ENCODE measurements at places on chromosomes 4 and X.

DNA sequence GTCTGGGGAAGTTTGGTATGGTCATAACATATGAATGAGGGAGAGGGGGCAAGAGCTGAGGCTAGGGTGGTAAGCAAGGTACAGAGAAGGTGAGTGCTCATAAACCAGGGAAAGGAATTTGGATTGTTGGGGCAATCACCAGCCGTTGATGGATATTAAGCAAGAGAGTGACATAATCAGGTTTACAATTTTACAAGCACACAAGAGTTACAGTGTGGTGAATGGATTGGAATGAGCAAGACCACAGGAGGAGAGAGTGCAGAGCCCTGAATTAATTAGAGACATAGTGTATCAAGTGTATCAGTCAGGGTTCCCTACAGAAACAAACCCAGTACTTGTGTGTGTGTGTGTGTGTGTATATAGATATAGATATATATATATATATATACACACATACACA is 18.7 kb upstream of the FMR1NB start:
- H3K4me1 ChIP-seq = no peaks in the 10 kb centered on the region
- peaks cover 3% of the 10 kb centered on the region for H3K27me3 ChIP-seq
- H3K27ac ChIP-seq = no peak overlapping the region
- H3K4me3 ChIP-seq = no peak overlapping the region
- no peak for DNase-seq

GRCh38 chr4:91170768-91171167 is 1043.6 kb downstream of the CCSER1 start:
- no peak overlapping the region for H3K27ac ChIP-seq
- H3K4me3 ChIP-seq = no peak overlapping the region
- no peaks in the 10 kb centered on the region for H3K4me1 ChIP-seq

GRCh38 chr4:47856713-47857112 is 18.8 kb upstream of the CORIN start:
- H3K4me3 ChIP-seq = no peak overlapping the region
- no peaks in the 10 kb centered on the region for H3K27me3 ChIP-seq
- H3K36me3 ChIP-seq = peaks cover 11% of the 10 kb centered on the region
- no peak overlapping the region for H3K27ac ChIP-seq
- no peak for DNase-seq

- no peaks in the 10 kb centered on the region for H3K4me1 ChIP-seq
- DNase-seq = no peak
- no peak overlapping the region for H3K4me3 ChIP-seq
- no peak overlapping the region for H3K27ac ChIP-seq
These were observed 79.5 kb downstream of the FAM184B start for GRCh38 chr4:17701882-17702281.

- DNase-seq = no peak
- no peaks in the 10 kb centered on the region for H3K4me1 ChIP-seq
- H3K27ac ChIP-seq = no peak overlapping the region
- H3K4me3 ChIP-seq = no peak overlapping the region
These were observed 8.6 kb upstream of the FAT4 start for GRCh38 chr4:125306112-125306511.

GRCh38 chrX:11103006-11103405 is 8.1 kb upstream of the HCCS start:
- H3K4me3 ChIP-seq = no peak overlapping the region
- H3K27me3 ChIP-seq = no peaks in the 10 kb centered on the region
- peaks cover 5% of the 10 kb centered on the region for H3K4me1 ChIP-seq
- H3K36me3 ChIP-seq = peaks cover 7% of the 10 kb centered on the region

DNA sequence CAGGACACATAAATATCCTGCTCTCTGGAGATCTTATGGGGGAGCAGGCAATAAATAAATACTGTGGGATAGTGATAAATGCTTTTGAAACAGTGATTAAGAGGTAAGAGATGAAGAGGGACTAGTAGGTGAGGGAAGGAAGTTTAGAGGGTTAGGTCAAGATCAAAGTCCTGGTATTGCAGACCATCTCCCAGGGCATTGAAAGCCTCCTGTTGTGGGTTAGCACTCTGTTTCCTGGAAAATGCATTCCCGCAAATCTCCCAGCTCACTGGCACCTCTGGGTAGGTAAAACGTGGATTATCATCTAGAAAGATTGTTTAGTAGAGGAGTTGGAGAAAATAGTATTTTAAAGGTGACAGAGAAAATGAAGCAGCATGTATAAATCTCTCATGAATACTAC is 2.2 kb downstream of the SNX25 start:
- peaks cover 9% of the 10 kb centered on the region for H3K36me3 ChIP-seq
- peaks cover 3% of the 10 kb centered on the region for H3K27me3 ChIP-seq

DNA sequence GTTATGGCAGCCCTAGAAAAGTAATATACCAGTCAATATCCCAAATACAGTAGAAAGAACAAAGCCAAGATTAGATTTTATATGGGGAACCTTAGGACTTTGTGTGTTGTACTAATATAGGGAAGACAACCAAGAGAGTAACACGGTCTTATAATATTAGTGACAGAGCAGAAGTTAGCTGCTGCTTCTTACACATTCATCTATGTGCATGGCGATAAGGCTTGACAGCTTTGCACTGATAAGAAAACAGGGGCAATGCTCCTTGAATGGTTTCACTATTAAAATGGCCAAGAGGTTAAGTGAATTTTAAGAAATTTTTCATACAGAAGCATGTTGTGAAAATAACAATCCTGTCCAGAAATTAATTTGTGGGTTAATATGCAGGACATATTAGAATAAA is 521.6 kb downstream of the CCSER1 start:
- no peaks in the 10 kb centered on the region for H3K4me1 ChIP-seq
- H3K27ac ChIP-seq = no peak overlapping the region
- no peaks in the 10 kb centered on the region for H3K36me3 ChIP-seq
- H3K4me3 ChIP-seq = no peak overlapping the region
- DNase-seq = no peak

- no peaks in the 10 kb centered on the region for H3K36me3 ChIP-seq
- no peak overlapping the region for H3K27ac ChIP-seq
- no peak overlapping the region for H3K4me3 ChIP-seq
These were observed 103.3 kb downstream of the MGST2 start for GRCh38 chr4:139768896-139769295.

DNA sequence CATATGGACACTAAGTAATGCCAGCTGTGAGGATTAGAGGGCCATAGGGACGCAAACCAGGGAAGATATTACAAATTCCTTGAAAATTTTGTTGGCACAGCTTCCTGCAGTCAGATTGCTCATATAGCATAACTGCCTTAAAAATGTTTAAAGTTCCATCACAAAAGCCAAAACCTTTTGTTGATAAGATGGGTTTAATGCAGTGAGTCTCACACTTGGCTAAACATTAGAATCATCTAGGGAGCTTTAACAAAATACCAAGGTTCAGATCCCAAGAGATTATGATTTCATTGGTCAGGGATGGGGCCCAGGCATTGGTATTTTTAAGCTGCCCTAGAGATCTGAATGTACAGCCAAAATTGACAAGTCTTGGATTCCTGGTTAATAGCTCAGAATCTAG is 376.5 kb upstream of the MAD2L1 start:
- no peak for DNase-seq
- H3K27me3 ChIP-seq = no peaks in the 10 kb centered on the region
- no peak overlapping the region for H3K27ac ChIP-seq
- no peaks in the 10 kb centered on the region for H3K36me3 ChIP-seq
- peaks cover 2% of the 10 kb centered on the region for H3K4me1 ChIP-seq

DNA sequence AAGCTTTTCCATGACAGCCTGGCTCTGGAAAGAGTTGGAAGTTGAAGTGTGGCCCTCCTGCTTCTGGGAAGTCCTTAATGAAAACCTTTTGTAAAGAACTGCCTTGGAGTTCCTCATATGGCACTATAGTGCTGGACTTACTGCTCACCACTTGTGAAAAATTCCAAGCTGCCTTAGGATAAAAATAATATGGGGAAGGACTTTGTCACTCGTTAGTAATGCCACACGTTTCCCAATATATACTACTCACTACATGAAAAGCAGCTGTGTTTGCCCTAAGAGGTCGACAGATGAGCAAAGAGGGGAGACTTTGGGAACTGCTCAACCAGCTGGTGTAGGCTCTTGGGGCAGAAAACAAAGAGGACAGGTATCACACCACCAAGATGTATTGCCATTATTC is 11.7 kb downstream of the OPHN1 start:
- DNase-seq = no peak
- H3K4me1 ChIP-seq = no peaks in the 10 kb centered on the region
- H3K4me3 ChIP-seq = no peak overlapping the region
- no peaks in the 10 kb centered on the region for H3K27me3 ChIP-seq

DNA sequence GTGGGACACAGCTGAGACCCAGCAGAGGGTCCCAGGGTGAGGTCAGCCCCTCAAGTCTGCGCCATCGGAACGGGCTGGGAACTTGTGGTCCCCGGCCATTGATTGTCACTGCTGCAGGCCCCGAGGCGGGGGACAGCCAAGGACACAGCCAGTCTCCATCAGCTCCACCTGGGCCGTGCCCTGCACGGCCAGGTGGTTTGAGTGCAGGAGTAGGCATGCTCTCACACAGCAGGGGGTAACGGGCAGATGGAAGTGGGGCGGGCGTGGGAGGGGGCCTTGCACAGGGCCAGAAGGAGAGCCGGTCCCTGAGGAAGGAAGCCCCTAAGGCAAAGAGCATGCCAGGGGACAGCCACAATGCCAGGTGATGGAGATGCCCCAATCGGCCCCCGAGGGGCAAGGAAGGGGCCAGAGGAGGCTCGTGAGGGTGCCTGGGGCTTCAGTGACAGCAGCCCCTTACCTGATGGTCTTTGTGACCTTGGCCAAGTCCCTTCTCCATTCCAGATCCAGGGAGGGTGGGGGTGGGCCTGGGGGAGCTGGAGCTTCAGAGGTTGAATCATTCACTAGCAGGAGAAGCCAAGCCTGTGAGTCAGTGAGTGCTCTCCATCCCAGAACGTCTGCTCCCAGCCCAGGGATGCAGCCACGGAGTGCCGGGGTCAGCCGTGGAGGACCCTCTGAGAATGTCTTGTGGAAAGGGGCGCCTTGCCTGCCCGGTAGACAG is 2.3 kb downstream of the ATP2B3 start:
- no peaks in the 10 kb centered on the region for H3K36me3 ChIP-seq
- H3K4me1 ChIP-seq = no peaks in the 10 kb centered on the region
- no peak overlapping the region for H3K27ac ChIP-seq

GRCh38 chr4:53929955-53930798 is 134.2 kb downstream of the CHIC2 start:
- H3K4me1 ChIP-seq = no peaks in the 10 kb centered on the region
- H3K27me3 ChIP-seq = peaks cover 4% of the 10 kb centered on the region
- H3K27ac ChIP-seq = no peak overlapping the region
- H3K36me3 ChIP-seq = no peaks in the 10 kb centered on the region

DNA sequence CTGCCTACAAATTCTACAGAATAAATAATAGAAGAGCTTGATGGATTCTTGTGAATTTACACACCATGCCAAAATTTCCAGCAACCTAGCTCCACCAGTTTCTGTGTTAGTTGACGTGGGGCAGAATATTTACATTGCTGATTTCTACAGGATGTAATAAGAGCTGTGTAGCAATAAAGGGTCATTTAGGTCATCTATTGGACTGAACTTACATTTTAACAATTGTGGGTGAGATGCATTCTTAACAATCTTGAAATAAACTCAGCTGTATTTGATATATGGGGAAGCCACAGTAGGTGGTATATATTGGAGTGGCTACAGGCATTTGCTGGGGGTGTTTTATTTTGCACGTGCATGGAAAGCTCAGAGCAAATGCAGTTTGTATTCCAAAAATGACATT is 655.3 kb downstream of the IQCM start:
- H3K36me3 ChIP-seq = no peaks in the 10 kb centered on the region
- no peak overlapping the region for H3K27ac ChIP-seq
- H3K4me3 ChIP-seq = no peak overlapping the region
- no peaks in the 10 kb centered on the region for H3K4me1 ChIP-seq
- no peak for DNase-seq

DNA sequence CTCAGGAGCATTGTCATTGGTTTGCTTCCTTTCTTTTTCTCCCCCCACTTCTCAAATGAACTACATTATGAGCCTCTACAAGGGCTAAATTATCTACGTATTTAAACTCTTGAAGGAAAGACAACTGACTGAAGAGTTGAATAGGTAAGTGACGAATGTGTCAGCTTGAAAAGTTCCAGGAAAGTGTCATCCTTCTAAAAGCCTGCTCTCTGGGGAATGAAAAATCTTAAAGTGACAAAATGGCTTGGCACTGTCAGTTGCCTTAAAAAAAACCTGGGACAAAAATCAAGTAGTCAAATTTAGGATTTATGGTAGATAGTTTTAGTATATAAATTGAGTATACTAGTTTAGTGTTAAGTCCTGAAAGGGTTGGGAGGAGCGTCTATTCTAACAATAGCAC is 173.9 kb upstream of the NDP start:
- no peaks in the 10 kb centered on the region for H3K36me3 ChIP-seq
- H3K27ac ChIP-seq = no peak overlapping the region
- DNase-seq = no peak
- no peaks in the 10 kb centered on the region for H3K27me3 ChIP-seq
- no peaks in the 10 kb centered on the region for H3K4me1 ChIP-seq

DNA sequence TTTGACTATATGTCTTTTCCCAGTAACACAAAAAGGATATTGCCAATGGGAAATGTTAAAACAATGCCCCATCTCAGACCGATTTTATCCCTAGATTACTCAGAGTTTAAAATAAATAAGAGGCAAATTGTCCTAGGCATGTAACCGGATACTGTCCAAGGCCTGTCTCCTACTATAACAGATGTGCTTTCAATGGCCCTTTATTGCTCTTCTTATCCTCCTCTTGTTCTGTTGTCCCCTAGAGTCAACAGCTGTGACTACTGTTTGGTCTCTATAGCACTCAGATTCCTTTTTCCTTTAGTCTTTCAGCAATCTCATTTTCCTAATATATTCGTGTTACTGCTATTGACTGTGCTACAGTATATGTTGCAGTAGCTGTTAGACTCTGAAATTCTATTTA is 66.8 kb upstream of the PLS3 start:
- no peaks in the 10 kb centered on the region for H3K36me3 ChIP-seq
- no peak overlapping the region for H3K4me3 ChIP-seq
- no peak for DNase-seq
- no peaks in the 10 kb centered on the region for H3K4me1 ChIP-seq

DNA sequence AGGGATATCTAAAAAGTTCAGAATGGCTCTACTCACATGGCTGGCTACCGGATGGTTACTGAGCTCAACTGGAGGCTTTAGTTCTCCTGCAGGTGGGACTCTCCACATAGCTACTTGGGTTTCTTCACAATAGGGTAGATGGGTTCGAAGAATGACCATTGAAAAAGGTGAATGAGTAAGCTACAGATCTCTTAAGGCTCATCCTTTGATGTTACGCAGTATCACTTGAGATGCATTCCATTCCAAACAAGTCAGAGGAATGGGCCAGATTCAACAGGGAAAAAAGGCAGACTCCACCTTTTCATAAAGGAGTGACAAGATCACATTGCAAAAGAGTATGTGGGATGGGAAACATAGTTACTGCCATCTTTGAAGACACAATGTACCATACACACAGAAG is 52.6 kb downstream of the DDX53 start:
- no peak for DNase-seq
- no peaks in the 10 kb centered on the region for H3K36me3 ChIP-seq
- H3K27ac ChIP-seq = no peak overlapping the region
- no peak overlapping the region for H3K4me3 ChIP-seq

DNA sequence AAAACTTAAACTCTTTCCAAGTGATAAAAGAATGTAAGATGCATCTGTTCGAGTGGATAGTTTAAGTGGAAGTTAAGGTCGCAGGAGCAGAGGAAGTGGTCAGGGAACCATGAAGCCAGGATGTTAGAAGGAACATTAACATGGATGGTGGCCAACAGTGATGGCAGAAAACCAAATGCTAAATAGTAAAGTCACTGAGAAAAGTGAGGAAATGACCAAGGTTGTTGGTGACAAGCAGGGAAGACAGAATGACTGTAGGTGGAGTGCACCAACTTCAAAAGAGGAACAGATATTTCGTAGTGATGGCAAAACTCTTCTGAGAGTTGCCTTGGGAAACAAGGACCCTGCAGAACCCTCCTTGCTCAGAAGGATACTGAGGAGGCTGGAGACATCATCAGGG is 226.2 kb downstream of the PALLD start:
- H3K4me3 ChIP-seq = no peak overlapping the region
- peaks cover 16% of the 10 kb centered on the region for H3K27me3 ChIP-seq
- H3K36me3 ChIP-seq = no peaks in the 10 kb centered on the region

Measured in activated CD4-positive, alpha-beta memory T cell treated with anti-CD3 and anti-CD28 coated beads, Interleukin-2, amount 10 ng/mL, durations not matched to agents 7 days and 5 days (primary cell).